ENCODE measurements at places on chromosomes 7 and 10.

GRCh38 chr7:4144172-4144701, 537.9 kb upstream of the FOXK1 start:
- no peak for DNase-seq

GRCh38 chr10:18071591-18071990, 68.6 kb upstream of the CACNB2 start:
- no peak for DNase-seq

GRCh38 chr10:68052463-68052862, 22.6 kb downstream of the HERC4 start:
- DNase-seq, result no peak

- DNase-seq, result no peak
Observed at GRCh38 chr7:12004581-12004980, 172.6 kb upstream of the THSD7A start.

DNA sequence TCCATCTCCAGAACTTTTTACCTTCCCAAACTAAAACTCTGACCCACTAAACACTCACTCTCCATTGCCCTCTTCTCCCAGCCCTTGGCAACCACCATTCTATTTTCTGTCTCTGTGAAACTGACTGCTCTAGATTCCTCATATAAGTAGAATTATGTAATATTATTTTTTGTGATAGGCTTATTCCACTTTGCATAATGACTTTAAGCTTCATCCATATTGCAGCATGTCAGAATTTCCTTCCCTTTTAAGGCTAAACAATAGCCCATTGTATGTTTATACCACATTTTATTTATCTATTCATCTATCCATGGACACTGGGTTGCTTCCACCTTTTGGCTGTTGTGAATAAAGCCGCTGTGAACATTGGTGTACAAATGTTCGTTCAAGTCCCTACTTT, 308.8 kb downstream of the RNLS start:
- no peak for DNase-seq

- DNase-seq, result no peak
Observed at GRCh38 chr7:6260291-6261187, 11.9 kb downstream of the CYTH3 start.

- no peak for DNase-seq
Observed at GRCh38 chr10:6868036-6868725, 288.1 kb upstream of the PRKCQ start.

DNA sequence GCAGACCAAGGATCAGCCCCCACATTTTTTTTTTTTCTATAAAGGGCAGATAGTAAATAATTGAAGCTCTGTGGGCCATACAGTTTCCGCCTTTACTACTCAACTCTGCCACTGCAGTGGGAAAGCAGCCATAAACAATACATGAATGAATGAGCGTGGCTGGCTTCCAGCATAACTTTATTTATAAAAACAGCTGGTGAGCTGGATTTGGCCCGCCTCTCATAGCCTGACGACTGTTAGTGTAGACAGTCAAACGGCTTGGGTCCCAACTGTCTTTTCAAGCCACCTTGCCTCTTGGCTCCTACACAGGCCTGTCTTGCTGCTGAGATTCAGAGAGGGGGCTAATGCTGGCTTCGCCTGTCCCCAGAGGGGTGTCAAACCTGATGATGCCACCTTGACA, 169.8 kb upstream of the GPR26 start:
- no peak for DNase-seq

- no peak for DNase-seq
Observed at GRCh38 chr10:31679936-31680335, 248.7 kb downstream of the ARHGAP12 start.

- no peak for DNase-seq
Observed at GRCh38 chr10:21733710-21734109, 199.7 kb downstream of the MLLT10 start.

DNA sequence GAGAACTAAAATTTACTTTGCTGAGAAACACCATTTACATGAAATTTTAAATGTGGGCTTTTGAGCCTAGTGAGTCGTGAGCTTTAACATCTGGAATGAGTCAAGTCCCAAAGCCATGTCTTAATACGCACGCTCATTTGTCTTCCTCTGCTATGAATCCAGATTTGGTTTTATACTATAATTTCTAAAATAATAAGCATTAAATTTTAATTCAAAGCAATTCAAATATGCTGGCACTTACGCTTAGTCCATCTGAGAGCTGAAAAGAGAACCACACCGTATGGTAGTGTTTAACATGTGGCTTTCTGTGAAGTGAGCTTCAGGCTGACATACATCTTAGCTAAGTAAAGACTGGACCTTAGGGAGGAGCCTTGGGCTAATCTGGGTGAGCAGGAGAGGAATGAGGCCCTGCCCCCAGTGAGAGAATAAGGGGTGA, 52.2 kb downstream of the CUBN start:
- DNase-seq, result no peak

- no peak for DNase-seq
Observed at GRCh38 chr7:100380196-100380595, 6.9 kb downstream of the PILRA start.

GRCh38 chr7:25105911-25106310, 19.1 kb downstream of the CYCS start:
- DNase-seq, result no peak

- no peak for DNase-seq
Observed at GRCh38 chr10:36324831-36325230, 682.7 kb upstream of the FZD8 start.

- DNase-seq, result no peak
Observed at GRCh38 chr10:108147346-108147745, 982.8 kb upstream of the SORCS1 start.

GRCh38 chr7:50412973-50413372, 37.2 kb downstream of the FIGNL1 start:
- no peak for DNase-seq

DNA sequence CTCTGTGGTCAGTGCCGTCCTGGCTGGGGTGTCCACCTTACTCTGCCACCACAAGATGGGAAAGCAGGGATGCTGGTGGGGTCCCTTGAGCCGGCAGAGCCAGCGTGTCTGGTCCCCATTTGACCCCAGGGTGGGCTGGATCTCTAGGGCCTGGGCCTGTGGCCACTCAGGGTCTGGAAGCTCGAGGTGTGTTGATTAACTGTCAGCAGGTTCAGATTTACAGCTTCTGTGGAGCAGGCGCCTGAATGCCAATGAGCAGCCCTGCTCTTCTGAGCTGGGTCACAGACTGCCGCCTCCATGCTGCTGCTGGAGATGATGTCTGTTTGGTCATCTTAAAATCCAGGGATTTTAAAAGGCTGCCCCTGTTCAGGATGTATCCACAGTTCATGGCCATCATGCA, 11.3 kb upstream of the DPYSL4 start:
- DNase-seq, result no peak

DNA sequence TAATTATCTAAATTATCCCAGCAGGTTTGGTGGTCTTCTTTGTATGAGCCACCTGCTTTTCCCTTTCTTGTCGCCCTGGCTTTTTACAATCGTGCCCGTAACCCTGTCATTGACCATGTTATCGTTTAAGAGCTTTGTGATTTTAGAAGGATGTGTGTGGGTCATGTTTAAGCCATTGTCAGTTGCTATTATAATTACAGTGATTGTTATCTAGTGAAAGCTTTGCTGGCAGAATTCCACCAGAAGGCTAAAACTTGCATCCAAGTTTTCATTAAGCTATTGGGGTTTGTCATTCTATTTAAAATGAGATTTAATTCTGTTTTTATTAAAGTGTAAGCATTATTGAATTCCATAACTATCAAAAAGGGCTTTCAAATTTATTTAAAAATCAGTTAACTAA, 354.2 kb upstream of the TMEM229A start:
- DNase-seq, result no peak

GRCh38 chr7:100673942-100674410, 436 bp downstream of the GNB2 start:
- DNase-seq, result no peak

DNA sequence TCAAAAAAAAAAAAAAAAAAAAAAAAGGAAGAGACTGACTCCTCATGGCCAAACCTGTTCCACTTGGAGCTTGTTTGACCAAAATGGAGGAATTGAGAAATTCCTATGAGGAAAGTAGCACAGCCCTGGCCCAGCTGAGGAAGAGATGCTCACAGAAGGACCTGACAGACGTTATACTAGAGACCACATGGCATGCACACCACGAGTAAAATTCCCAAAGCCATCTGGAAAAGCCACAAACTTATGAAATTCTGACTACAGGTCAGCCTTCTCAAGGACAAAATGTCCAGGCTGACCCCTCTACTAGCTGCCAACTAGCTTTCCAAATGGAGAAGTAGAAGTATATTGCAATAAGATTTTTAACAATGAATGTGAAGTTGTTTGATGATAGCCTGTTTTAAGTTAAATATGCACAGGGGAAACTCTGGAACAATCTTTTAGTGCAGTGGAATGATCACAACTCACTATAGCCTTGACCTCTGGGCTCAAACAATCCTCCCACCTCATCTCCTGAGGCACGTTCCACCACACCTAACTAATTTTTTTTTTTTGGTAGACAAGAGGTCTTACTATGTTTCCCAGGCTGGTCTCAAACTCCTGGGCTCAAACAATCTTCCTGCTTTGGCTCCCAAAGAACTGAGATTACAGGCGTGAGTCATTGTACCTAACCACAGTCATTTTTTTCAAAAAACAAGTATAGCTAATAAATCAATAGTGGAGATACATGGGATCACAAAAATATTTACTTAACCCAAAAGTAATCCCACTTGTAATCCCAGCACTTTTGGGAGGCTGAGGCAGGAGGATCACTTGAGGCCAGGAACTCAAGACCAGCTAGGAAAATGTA, 75.7 kb downstream of the AKR1D1 start:
- DNase-seq, result no peak

DNA sequence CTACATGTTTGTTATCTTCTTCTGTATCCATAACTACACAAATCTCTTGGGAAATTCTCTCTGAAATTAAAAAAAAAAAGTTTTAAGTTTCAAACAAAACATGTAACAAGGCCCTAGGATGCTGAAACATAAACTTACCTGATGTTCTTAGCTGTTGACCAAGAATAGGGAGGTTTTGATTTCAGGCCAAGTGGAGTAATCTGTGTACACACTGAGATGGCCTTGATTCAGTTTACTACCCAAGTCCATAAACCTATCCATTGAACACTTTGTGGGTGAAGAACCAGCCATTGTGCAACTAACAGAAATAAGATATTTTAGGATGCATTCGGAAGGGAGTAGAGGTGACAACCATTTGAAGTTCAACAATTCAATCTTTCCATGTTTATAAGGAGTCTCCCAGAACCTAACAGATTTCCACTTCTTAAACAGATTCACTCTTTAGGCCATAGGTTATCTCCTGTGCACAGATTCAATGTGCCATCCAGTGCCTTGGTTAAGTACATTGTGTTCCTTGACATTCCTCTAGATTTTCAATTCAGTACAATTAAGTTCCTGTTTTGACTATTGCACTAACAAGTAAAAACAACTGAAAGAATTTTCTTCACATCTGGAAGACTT, 143.1 kb downstream of the CRPPA start:
- no peak for DNase-seq

- DNase-seq, result peak; percentile 15
Observed at GRCh38 chr10:76036111-76036940, 604.9 kb downstream of the LRMDA start.

DNA sequence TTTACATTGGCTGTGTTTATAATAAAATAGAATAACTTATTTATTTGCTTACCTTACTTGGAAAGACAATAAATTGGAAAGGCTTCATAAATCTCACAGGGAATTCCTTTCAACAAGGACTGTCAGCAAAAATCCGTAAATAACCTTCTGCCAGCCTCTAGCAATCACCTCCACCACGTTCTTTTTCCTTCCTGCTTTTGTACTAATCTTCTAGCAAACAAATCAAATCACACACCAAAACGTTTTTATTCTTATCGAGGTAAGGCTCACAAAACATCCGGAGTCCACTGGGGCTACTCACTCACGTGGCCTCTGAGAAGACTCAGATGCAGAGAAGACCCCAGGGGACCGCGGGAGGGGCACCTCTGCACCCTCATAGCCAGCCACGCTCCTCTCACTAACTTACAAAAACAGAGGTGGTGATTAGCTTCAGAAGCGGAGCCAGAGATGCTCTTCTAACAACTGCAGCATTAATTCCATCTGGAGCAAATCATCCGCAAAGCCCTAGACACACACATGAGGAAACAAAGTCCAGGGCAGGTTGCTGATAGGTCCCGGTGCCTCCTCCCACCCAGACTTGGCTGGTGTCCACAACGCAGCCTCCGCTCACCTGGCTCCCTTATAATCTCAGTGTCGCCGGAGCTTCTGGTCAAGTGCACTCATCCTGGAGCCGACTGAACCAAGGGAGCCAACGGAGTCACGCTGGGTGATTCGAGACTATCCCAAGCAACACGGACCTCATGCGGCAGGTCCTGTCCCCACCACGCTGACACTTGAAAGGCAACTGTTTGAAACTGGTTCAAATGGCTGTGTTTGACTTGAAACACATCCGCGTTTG, 22.5 kb downstream of the CTBP2 start:
- DNase-seq, result peak; percentile 74

DNA sequence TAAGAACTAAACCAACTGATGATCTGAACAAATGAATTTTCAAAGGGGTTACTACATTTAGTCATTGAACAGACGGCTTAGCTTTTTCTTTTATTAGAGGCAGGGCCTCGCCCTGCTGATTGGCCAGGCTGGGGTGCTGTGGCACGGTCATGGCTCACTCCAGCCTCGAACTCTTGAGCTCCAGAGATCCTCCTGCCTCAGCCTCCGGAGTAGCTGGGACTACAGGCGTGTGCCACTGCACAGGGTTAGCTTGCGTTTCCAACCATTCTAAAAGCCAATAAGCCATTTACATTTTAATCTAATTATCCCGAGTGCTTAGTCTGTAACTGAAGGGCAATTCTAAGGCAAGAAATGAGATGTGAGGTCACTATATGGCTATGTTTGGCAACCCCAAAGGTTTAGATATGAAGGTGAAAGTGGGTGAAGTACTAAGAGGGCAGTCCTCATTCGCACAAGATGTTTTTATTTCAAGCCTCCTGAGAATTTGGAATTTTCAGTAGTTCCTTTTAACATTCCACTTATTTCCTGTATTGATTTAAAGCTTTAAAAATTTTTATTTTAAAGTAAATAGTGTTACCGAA, 1.6 kb upstream of the CDK13 start:
- DNase-seq, result no peak

DNA sequence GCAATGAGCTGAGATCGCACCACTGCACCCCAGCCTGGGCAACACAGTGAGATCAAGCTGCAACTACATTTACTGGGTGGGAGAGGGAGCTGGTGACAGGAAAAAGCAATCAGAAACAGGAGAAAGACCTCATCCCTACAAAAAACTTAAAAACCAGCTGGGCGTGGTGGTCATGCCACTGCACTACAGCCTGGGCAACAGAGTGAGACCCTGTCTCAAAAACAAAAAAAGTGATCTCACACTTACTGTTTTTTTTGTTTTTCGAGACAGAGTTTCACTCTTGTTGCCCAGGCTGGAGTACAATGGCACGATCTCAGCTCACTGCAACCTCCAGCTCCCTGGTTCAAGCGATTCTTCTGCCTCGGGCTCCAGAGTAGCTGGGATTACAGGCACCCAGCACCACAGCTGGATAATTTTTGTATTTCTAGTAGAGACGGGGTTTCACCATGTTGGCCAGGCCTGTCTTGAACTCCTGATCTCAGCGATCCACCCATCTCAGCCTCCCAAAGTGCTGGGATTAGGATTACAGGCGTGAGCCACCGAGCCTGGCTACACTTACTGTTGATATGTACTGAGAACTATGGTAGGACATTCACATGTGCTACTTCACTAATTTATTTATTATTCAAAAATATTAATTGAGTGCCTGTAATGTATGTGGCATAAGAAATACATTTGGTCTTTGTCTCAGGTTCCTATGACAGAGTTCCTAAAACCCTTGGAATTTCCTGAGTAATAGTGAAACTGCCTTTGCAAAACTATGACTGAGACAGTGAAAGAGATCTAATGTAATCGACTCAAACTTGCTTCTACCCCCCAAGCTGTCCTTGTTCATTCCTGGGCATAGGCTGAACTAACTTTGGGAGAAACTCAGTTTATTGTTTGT, 27.7 kb upstream of the NRBF2 start:
- DNase-seq, result no peak

Data from SHP77 (cell line).